Renal cortex interstitium (tissue), 15 donors: ENCODE measurements at places on chromosomes 1 and 21. TPM values are rescaled to one million over a fixed set of nuclear protein-coding genes. Genes with fewer than 3 reads are reported as not detected.

DNA sequence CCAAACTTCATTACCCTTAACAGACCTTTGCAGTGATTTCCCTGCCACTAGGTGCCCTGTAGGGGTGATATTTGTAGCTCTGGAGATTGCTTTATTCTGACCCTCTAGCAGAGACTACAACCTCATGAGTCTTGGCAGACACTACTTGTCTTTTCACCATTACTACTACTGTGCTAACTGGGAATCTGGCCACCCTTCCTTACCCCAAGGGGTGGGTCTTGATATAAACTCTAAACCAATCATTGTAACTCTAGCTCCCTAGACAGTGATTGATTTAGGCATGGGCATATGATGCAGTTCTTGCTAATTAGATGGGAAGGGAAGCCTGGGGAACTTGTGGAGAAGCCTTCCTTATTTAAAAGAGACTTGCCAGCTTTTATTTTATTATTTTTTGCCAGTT is 3.9 kb downstream of the KPNA6 start:
- no peak for DNase-seq

- no peak for DNase-seq
These were observed 39.6 kb downstream of the LDLRAD2 start for GRCh38 chr1:21851430-21852250.

DNA sequence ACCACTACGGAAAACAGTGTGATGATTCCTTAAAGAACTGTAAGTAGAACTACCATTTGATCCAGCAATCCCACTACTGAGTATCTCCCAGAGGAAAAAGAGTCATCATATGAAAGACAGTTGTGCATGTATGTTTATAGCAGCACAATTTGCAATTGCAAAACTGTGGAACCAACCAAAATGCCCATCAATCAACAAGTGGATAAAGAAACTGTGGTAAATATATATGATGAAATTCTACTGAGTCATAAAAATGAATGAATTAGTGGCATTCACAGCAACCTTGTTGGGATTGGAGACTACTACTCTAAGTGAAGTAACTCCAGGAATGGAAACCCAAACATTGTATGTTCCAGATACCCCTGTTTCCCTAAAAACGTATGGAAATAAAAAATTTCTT is 337.0 kb upstream of the PTBP2 start:
- no peak for DNase-seq

GRCh38 chr1:68384321-68384813 is 65.4 kb downstream of the RPE65 start:
- DNase-seq: no peak

DNA sequence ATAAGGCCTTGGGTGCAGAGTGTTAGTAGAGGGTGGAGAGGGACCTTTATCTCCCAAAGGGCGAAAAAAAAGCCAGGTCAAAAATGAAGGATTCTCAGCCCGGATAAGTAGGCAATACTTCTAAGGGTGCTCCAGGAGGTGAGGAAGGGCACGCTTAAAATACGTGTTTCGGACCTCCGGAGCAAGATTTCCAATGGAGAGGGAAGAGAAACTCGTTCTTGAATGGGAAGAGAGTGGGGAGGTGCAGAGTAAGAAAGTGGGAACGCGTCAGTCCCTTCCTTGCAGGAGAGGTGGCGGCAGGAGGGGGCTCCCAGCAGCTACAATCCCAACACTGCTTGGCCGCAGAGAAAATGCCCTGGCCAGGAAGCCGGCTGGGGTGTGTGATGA is 581 bp downstream of the EFCAB14 start:
- no peak for DNase-seq

DNA sequence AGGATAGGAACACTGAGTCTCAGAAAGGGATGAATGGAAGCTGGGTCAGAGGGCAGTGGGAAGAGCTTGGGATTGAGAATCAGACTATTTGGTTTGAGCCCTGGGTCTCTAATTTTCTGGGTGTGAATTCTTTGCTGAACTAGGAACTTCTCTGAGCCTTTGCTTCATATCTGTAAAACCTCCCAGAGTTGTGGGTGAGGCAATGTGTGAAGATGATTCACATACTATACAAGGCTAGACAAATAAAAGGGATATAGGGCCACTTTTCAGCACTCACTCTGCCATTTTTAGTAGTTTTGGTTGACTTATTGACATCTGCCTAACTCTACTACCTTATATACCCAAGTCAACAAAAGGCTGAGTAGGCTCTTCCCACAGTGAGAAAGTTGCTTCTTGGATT is 77.7 kb upstream of the JUN start:
- DNase-seq: no peak

- no peak for DNase-seq
These were observed 183.3 kb downstream of the KCNJ6 start for GRCh38 chr21:37732927-37733326.

The NBPF4 gene
- not detected for polyA plus RNA-seq

The PTGS2 gene
- polyA plus RNA-seq: 1.3 TPM

The GJB5 gene
- polyA plus RNA-seq: 0.37 TPM

The ENTREP3 gene
- 20.9 TPM for polyA plus RNA-seq

The OPRD1 gene
- 0.40 TPM for polyA plus RNA-seq

The GJA9 gene
- not detected for polyA plus RNA-seq

The RHBDL2 gene
- polyA plus RNA-seq: 0.89 TPM
